Small intestine (tissue), 16 donors: ENCODE measurements at places on chromosomes 11 and 22. TPM values are rescaled to one million over a fixed set of nuclear protein-coding genes. Genes with fewer than 3 reads are reported as not detected.

DNA sequence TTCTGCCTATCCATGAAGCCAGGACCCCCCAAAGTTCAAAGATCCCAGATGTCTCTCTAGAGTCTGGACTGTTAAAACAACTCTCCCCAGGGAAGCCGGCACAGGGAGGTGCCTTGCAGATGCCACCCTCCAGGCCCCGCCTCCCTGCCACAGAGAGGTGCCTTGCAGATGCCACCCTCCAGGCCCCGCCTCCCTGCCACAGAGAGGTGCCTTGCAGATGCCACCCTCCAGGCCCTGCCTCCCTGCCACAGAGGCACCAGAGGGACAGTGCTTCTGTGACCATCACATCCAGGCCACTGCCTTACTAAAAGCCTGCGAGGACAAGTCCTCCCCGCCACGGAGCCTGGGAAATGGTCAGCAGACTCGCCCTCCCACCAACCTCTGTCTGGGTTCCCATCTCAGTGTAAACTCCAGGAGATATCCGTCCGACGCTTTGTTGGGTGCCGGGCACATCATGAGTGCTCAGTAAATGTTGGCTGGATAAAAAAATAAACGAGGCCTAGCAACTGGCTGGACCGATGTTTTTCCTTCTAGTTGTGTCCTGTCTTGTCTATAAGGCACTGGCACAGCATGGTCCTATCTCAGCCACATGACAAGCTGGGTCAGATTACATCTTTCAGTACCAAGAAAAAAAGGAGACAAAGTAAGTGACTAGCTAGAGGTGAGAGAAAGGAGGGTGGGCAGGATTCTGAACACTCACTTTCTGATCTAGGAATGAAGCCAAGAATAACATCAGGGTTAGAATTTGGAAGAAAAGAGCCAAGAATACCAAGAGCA lies 91.2 kb upstream of the CSNK2A3 start:
- H3K27ac ChIP-seq: no peak overlapping the region
- H3K36me3 ChIP-seq: no peaks in the 10 kb centered on the region
- H3K4me1 ChIP-seq: peaks cover 3% of the 10 kb centered on the region
- no peak overlapping the region for H3K4me3 ChIP-seq
- no peak for DNase-seq
- H3K27me3 ChIP-seq: no peaks in the 10 kb centered on the region

GRCh38 chr11:130211781-130212401 lies 52.3 kb downstream of the ST14 start:
- no peak overlapping the region for H3K4me3 ChIP-seq
- no peak overlapping the region for H3K27ac ChIP-seq
- DNase-seq: no peak
- H3K4me1 ChIP-seq: no peaks in the 10 kb centered on the region
- H3K36me3 ChIP-seq: no peaks in the 10 kb centered on the region
- no peaks in the 10 kb centered on the region for H3K27me3 ChIP-seq

DNA sequence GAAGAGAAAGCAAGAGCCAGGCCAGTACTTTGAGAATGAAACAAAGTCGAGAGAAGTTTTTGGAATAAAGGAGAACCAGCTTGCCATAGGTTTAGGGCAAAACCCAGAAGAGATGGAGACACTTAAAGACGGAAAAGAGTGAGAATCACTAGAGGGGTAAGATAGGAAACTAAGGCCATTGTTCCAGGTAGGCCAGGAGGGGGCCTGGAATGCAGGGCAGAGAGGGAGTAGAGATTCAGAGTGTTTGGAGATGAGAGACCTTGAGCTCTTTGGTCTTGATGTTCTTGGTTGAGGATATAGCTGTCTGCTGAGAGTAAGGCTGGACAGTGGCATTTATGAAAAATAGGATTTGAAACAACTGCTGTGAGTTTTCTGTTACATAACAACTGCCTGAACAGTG lies 263.3 kb upstream of the POU2AF2 start:
- H3K4me1 ChIP-seq: no peaks in the 10 kb centered on the region
- DNase-seq: no peak
- H3K27ac ChIP-seq: no peak overlapping the region
- H3K27me3 ChIP-seq: no peaks in the 10 kb centered on the region
- H3K36me3 ChIP-seq: no peaks in the 10 kb centered on the region

GRCh38 chr11:31106968-31107576 lies 262.5 kb downstream of the DCDC1 start:
- no peak overlapping the region for H3K27ac ChIP-seq
- no peaks in the 10 kb centered on the region for H3K36me3 ChIP-seq

DNA sequence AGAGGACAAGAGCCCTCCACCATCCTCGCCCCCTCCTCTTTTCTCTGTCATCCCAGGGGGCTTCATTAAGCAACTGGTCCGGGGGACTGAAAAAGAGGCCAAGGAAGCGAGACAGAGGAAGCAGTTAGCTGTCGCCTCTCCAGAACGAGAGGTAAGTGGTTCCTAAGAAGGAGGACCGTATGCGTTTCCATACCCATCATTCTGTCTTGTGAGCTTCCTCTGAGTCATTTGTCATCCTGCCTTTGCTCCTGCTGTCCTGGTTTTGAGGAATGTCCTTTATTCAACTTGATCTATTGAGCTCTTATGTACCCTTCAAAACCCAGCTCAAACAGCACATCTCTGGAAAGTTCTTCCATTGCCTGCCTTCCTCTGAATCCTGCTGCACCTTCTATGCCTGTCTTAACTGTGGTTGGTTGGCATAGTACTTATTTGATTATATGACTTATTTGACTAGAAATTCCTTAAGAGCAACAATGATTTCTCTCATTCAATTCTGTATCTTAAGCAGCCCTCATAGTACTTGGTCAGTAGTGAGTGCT lies 21.3 kb downstream of the MYO18B start:
- no peak overlapping the region for H3K27ac ChIP-seq
- H3K4me1 ChIP-seq: peaks cover 9% of the 10 kb centered on the region
- H3K36me3 ChIP-seq: no peaks in the 10 kb centered on the region
- no peak overlapping the region for H3K4me3 ChIP-seq

DNA sequence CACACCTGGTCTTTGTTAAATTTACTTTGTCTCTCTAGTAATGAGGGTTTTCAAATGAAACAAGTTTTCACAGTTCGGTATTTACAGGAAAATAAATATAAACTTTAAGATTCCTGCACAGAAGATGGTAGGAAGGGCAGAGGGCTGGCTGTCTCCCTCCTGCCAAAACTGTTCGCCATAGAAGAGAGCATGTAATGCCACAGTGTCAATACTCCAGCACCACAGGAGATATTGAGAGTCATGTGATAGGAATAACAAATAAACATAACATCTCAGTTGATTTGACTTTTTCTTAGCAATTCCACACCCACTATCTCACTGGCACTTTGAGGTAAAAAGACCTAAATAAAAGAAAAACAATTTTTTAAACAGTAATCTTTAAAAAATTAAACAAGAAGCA lies 100.9 kb downstream of the MRTFA start:
- no peak overlapping the region for H3K4me3 ChIP-seq
- H3K27me3 ChIP-seq: no peaks in the 10 kb centered on the region
- DNase-seq: no peak
- H3K27ac ChIP-seq: no peak overlapping the region

DNA sequence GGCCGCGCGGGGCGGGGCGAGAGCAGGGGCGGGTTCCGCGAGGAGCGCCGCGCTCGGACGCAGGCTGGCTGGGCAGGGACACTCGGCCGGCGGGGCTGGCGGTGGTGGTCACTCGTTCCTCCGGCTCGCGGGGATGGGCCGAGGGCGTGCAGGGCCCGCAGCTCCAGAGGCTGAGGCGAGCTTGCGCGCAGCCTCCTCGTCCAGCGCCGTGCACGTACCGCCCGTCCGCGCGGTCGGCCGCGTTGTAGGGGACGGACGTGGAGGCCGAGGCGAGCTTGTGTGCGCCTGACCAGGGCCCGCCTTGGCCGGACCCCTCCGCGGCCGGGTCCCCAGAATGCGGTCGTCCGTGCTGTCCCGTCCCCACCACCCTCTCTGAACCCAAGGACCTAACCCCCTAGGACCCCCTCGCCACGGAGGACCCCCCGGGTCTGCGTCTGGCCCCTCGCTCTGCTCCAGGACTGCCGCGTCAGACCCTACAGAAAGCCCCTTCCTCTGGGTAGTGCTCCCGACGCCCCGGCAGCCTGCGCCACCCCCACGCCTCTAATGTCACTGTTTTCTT lies 569 bp upstream of the YPEL1 start:
- no peak for DNase-seq
- H3K4me3 ChIP-seq: peak overlapping the region; percentile 1
- peaks cover 7% of the 10 kb centered on the region for H3K4me1 ChIP-seq
- H3K27me3 ChIP-seq: no peaks in the 10 kb centered on the region
- H3K27ac ChIP-seq: no peak overlapping the region
- H3K36me3 ChIP-seq: no peaks in the 10 kb centered on the region

The VSIG2 gene
- polyA plus RNA-seq: not detected

The C11orf71 gene
- 9.3 TPM for polyA plus RNA-seq

The WNT7B gene
- not detected for polyA plus RNA-seq

- peak overlapping the region; percentile 100 for H3K27ac ChIP-seq
- H3K36me3 ChIP-seq: peaks cover 19% of the 10 kb centered on the region
- DNase-seq: no peak
- H3K27me3 ChIP-seq: no peaks in the 10 kb centered on the region
- H3K4me3 ChIP-seq: peak overlapping the region; percentile 47
These were observed 3.2 kb upstream of the NEAT1 start for GRCh38 chr11:65419460-65419771.

DNA sequence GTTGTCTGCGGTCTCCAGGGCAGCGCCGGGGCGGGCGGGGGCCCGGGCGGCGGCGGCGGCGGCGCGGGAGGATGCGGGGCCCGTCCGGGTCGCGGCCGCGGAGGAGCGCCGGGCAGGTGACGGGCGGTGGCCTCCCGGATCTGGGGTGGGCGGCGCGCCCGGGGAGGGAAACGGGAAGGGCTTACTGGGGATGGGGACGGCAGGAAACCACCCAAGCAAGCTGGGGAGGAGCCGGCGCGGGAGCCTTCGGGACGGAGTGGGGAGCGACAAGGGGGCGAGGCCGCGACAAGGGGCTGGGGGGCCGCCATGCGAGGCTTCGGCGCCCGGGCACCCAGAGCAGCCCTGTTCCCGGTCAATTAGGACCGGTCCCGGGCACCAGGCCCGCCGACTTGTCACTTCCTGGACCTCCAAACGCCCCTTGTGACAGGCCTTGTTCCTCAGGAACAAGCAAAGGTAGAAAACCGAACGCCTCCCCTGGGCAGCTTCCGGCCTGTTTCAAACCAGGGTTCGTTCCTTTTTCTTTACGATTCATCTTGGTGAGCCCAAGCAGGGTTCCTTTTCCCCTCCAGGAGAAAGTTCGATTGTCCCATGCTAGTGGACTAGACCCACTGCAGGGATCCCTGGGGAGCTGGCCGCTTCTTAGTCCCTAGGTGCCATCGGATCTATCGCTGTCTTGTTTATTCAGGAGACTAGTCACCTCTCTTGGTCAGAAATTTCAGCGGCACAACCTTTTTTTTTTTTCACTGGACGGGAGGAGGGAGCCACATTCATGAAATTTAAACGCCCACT lies 492 bp downstream of the JHY start:
- DNase-seq: peak; percentile 84
- H3K4me3 ChIP-seq: peak overlapping the region; percentile 81

GRCh38 chr11:128494418-128495332 lies 92.7 kb downstream of the ETS1 start:
- no peak for DNase-seq
- H3K27ac ChIP-seq: no peak overlapping the region
- no peaks in the 10 kb centered on the region for H3K4me1 ChIP-seq
- H3K4me3 ChIP-seq: no peak overlapping the region
- H3K27me3 ChIP-seq: no peaks in the 10 kb centered on the region
- H3K36me3 ChIP-seq: peaks cover 4% of the 10 kb centered on the region

The SLC43A3 gene
- polyA plus RNA-seq: 11.7 TPM

The NPTXR gene
- polyA plus RNA-seq: 5.3 TPM

The MMP27 gene
- not detected for polyA plus RNA-seq

DNA sequence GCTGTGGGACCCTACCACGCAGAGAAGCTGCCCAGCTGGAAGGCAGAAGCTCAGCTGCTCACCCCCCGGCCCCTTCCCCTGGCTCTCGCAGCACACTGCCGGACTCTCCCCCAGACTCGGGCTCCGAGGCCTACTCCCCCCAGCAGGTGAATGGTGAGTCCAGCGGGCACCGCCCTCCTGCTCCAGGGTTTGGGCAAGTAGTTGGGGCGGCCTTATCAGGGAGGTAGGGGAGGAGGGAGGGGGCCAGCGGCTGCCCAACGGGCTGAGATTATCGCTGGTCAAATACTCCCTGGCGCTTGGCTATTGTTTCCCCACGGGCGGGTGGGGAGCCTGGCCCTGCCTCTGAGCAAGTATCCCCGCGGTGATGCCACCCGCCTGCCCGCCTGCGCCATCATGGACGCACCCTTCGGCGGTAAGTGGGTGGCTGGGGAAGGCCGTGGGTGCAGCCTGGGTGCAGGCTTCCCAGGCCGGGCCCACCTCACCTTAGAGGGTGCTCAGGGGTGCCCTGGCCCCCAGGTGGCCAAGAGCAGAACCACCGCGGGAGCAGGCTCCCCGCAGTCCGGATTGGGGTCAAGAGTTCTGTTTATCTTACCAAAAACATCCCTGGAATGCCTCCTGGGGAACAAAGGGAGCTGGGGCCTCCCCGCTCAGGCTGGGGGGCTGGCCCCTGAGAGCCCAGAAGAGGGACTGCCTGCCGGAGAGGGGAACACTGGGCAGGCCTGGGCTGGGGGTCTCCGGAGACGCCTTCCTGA lies 16.9 kb downstream of the MYRF start:
- H3K4me1 ChIP-seq: no peaks in the 10 kb centered on the region
- H3K36me3 ChIP-seq: no peaks in the 10 kb centered on the region
- no peak overlapping the region for H3K27ac ChIP-seq
- H3K27me3 ChIP-seq: no peaks in the 10 kb centered on the region
- H3K4me3 ChIP-seq: no peak overlapping the region

The CREB3L1 gene
- polyA plus RNA-seq: 14.3 TPM

DNA sequence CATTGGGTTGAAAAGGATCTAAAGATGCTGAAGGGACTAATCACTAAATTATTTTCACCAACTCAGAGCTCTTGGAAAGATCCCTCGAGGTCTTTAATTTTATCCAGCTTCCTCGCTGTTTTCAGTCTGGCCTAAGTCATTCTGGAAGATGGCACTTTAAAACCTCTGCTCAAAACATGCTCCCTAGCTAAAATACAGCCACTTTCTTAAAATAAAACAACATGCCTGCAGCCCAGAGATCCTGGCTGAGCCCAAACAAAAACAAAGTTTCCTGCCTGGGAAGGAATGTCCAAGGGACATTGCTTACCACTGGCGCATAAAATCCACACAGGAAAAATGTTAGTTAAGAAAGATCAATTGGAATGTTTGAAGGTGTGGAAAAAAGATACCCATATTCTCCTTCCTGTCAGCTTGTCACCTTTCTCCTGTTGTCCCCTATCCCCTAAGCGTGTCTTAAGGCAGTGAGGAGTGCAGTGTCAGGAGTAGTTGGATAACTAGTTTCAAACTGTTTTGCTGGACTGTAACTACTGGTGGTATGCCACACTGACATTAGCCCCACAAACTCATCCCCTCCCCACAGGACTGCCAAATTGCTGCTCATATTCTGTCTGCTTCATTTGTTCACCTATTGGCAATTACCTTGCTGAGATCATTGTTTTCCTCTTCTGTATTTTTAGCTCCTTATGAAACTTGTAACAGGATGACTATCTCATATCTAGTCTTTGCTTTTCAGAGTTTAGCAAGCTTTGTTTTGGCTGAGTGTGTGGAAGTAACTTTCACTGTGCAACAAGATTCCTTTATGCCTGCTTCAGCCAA lies 108.3 kb upstream of the SESN3 start:
- DNase-seq: no peak
- H3K4me3 ChIP-seq: no peak overlapping the region
- H3K27ac ChIP-seq: no peak overlapping the region
- no peaks in the 10 kb centered on the region for H3K27me3 ChIP-seq
- no peaks in the 10 kb centered on the region for H3K36me3 ChIP-seq
- peaks cover 10% of the 10 kb centered on the region for H3K4me1 ChIP-seq

The KRTAP5-11 gene
- polyA plus RNA-seq: 0.07 TPM

The FAM227A gene
- polyA plus RNA-seq: not detected

GRCh38 chr11:59944720-59945119 lies 6.5 kb downstream of the OOSP1 start:
- no peaks in the 10 kb centered on the region for H3K27me3 ChIP-seq
- no peaks in the 10 kb centered on the region for H3K36me3 ChIP-seq
- no peak for DNase-seq
- no peak overlapping the region for H3K27ac ChIP-seq
- H3K4me1 ChIP-seq: no peaks in the 10 kb centered on the region
- no peak overlapping the region for H3K4me3 ChIP-seq
